T-helper 2 cell treated with Interferon-gamma antibody and Interleukin-4, amounts not matched to agents 5 μg/mL and 100 μg/mL, for 36 hours (primary cell): ENCODE measurements at places on chromosomes 3 and 15.
A peak's percentile ranks its signal among the peaks of the same experiment; 100 is the strongest.

DNA sequence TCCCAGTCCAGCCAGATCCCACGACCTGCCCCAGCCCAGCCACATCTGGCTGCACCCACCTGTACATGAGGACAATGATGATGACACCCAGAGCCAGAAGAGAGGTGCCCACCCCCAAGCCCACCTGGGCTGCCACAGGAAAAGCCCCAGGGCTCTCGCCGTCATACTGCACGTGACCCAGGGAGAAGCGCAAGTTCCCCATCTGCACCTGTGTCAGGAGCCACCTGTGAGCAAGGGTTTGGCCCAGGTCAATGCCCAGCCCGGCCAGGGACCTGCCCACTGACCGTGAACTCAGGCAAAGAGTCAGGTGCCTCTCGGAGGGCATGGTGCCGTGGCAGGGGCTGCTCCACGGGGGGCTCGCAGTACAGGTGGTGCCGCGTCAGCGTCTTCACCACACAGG, 16.3 kb downstream of the PLXNB1 start:
- H3K36me3 ChIP-seq = no peaks in the 10 kb centered on the region
- H3K27me3 ChIP-seq = no peaks in the 10 kb centered on the region
- H3K27ac ChIP-seq = no peak overlapping the region
- H3K4me1 ChIP-seq = no peaks in the 10 kb centered on the region
- no peak overlapping the region for H3K4me3 ChIP-seq

GRCh38 chr15:39320886-39321285, 260.0 kb upstream of the THBS1 start:
- no peak overlapping the region for H3K27ac ChIP-seq
- no peaks in the 10 kb centered on the region for H3K36me3 ChIP-seq
- H3K27me3 ChIP-seq = peaks cover 10% of the 10 kb centered on the region
- no peak for DNase-seq

GRCh38 chr3:131801566-131801965, 233.2 kb downstream of the CPNE4 start:
- no peaks in the 10 kb centered on the region for H3K27me3 ChIP-seq
- DNase-seq = no peak
- no peak overlapping the region for H3K4me3 ChIP-seq
- no peak overlapping the region for H3K27ac ChIP-seq
- H3K4me1 ChIP-seq = peaks cover 2% of the 10 kb centered on the region
- no peaks in the 10 kb centered on the region for H3K36me3 ChIP-seq

DNA sequence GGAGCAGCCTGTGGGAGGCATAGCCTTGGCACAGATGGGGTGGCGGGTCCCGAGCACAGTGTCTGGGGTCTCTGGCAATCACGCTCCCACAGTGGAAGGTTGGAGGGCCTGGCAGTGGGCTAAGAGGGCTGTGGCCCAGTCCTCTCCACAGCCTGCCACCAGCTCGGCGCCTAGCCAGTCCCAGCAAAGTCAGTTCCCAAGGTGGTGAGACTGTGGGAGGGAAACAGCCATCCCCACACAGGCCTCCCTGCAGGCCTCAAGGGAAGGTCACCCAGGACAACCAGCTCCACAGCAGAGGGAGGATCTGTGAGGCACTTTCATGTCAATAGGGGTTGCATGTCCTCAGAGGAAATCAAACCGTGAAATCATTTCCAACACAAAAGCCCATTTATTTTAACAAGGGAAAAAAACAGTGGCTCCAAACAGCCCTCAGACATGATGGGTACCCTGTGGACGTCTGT, 27.6 kb upstream of the LIMD1 start:
- no peak for DNase-seq
- H3K27me3 ChIP-seq = no peaks in the 10 kb centered on the region
- peak overlapping the region; percentile 34 for H3K27ac ChIP-seq
- peak overlapping the region; percentile 58 for H3K4me3 ChIP-seq
- peaks cover 33% of the 10 kb centered on the region for H3K4me1 ChIP-seq

GRCh38 chr15:70214276-70214675, 116.6 kb upstream of the TLE3 start:
- peaks cover 18% of the 10 kb centered on the region for H3K27me3 ChIP-seq
- H3K4me3 ChIP-seq = no peak overlapping the region
- no peaks in the 10 kb centered on the region for H3K4me1 ChIP-seq

GRCh38 chr3:145533696-145534095, 627.3 kb downstream of the PLOD2 start:
- H3K27me3 ChIP-seq = no peaks in the 10 kb centered on the region
- no peak overlapping the region for H3K4me3 ChIP-seq
- DNase-seq = no peak
- H3K36me3 ChIP-seq = no peaks in the 10 kb centered on the region
- no peaks in the 10 kb centered on the region for H3K4me1 ChIP-seq
